ENCODE measurements at places on chromosomes 7 and 10.

- no peak for DNase-seq
Measured at GRCh38 chr7:128727239-128727638, 11.9 kb upstream of the CALU start.

DNA sequence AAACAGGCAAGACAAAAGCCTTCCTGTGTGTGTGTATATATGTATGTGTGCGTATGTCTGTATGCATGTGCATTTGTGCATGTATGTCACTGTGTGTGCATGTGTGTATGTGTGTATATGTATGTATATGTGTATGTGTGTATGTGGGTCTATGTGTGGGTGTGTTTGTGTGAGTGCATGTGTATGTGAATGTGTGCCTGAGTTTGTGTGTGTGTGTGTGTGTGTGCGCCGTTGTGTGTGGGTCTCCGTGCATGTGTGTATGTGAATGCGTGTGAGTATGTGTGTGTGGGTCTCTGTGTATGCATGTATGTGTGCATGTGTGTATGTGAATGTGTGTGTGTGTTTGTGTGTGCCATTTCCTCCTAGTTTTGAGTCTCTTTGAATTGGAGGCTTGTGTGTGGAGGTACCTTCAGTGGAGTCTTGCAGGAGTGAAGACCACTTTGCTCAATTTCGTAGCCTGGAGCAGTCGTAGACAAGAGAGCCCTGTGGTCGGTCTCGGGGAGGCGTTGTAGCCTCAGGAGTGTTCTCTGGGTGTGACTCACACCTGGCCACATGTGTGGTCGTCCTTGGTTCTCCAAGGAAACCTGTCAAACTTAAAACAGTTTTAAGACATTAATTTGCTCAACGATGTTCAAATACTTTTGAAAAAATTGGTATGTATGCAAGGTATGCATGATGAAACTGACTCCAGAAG, 28.1 kb downstream of the INPP5A start:
- DNase-seq: no peak

DNA sequence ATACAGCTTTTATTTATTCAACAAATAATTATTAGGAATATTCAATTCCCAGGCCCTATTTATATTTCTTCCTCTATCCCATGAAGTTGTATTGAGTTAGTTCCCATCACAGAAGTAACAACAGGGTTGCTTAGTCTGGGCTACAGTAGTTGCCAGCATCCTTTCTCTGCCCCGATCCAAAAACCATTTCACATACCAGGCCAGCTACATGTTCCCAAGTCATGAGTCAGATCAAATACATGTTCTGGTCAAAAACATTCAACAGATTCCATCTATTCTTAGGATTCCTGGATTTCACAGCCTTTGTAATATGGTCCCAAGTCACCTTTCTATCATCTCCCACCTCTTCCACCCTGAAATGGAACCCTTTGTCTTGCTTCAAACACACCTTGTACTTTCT, 91.6 kb downstream of the RAB11FIP2 start:
- DNase-seq: no peak

DNA sequence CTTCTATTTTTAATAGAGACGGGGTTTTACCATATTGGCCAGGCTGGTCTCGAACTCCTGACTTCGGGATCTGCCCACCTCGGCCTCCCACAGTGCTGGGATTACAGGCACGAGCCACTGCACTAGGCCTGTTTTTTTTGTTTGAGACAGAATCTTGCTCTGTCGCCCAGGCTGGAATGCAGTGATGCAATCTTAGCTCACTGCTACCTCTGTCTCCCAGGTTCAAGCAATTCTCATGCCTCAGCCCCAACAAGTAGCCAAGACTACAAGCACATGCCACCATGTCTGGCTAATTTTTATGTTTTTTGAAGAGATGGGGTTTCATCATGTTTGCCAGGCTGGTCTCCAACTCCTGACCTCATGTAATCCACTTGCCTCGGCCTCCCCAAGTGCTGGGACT, 73.7 kb downstream of the TYW1B start:
- DNase-seq: no peak

- DNase-seq: no peak
Measured at GRCh38 chr7:74709880-74710671, 52.6 kb downstream of the GTF2I start.

- DNase-seq: no peak
Measured at GRCh38 chr7:136741941-136742340, 126.5 kb upstream of the CHRM2 start.

Data from stimulated activated effector memory CD8-positive, alpha-beta T cell treated with anti-CD3 and anti-CD28 coated beads, Interleukin-12 subunit alpha, Interleukin-12 subunit beta, amount 100 ng/mL, for 72 hours (primary cell).